ENCODE measurements at places on chromosomes 2 and 18. TPM values are rescaled to one million over a fixed set of nuclear protein-coding genes. Genes with fewer than 3 reads are reported as not detected.
A peak's percentile ranks its signal among the peaks of the same experiment; 100 is the strongest.

- no peak for DNase-seq
Measured at GRCh38 chr2:60485055-60485454, 68.4 kb downstream of the BCL11A start.

The SCG2 gene
- polyA plus RNA-seq = 1.5 TPM

The CNDP1 gene
- not detected for polyA plus RNA-seq

GRCh38 chr2:237012577-237013267 is 73.0 kb upstream of the COPS8 start:
- DNase-seq = no peak

DNA sequence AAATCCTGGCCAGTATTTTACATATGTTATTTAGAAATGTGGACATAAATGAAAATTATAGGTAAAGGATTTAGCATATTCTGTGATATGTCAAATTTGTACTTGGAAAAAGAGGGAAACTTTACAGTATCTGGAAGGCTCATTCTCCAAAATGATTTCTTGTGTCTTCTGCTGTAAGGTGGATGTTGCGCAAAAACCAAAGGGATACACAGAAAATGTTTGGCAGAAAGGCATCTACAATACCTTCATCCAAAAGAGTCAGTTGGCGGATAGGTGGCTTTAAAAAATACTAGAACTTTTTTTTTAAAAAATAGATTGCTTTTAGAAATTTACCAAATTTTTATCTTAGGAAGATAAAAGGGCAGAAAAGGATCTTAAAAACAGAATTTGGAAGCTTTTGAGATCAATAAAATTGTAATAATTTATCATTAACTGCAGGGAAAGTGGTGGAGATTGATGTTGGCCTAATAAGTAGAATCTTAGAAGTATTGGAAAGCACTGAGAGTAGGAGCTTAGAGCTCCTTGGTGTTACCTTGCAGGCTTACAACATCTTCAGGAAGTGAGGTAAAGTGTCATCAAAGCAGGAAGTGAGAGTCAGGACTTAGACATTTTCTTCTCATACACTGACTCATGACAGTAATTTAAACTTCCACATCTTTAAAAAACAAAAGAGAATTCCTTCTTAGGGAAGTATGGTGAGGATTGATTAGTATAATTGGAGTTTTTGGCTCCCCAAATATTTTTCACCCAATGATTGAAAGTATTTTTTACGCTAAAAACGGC is 2.1 kb downstream of the NABP1 start:
- no peak for DNase-seq

The TACR1 gene
- polyA plus RNA-seq = not detected

The CCDC102B gene
- 11.1 TPM for polyA plus RNA-seq

GRCh38 chr2:144320491-144320890 is 199.4 kb downstream of the ZEB2 start:
- no peak for DNase-seq

DNA sequence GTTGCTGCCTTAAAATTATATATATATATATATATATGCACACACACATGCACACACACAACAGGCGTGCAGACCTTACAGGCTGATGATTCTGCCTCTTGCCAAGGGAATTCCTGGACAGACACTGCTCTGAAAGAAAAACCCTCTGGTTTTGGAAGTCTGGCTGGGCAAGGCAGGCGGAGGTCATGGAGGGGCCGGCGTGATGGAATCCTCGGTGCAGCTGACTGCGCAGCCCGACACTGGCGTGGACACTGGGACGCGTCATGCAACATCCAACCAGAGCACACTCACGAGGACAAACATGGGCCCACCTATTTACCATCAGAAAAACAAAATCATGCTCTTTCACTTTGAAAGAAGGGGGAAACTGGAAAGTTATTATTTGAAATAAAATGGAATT is 235.3 kb downstream of the ZNF516 start:
- DNase-seq = no peak

The XRCC5 gene
- polyA plus RNA-seq = 64.0 TPM

DNA sequence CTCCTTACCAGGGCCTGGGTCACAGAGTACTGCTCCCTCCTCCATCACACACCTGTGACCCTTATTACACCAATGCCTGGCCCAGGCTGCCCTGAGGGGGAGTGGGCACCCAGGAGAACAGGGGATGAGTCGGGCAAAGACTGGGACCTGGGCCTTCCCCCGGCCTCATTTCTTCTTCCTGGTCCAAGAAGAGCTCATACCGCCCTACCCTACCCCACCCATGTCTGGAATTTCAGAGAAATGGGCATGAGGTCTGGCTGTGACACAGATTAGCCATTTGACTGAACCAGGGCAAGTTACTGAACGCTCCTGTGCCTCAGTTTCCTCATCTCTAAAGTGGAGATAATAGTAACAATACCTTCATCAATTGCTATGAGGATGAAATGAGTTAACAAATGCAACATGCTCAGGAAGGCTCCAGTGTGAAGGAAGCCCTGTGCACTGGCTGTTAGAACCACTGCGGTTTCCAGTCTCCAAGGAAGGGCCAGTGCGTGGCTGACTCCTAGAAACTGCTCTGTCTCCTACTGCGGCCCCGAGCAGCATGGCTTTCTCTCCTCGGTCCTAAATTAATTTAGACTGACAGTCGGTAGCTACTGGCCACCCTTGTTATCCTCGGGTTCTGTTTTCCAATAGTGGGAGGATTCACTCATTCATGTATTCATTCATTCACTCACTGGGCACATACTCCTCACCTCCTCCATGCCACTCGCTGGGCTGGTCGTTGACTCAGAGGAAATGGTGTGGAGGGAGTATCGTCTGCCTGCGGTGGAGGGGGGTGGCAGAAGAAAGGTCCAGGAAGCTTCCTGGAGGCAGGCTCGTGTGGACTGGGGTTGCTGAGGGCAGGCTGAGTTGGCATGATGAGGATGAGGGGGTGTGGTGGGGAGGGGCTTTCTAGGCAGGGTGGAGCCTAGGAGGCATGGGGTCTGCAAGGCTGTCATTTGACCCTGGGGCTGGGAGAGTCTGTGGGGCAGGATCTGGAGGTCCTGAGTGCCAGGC is 175.6 kb downstream of the GLI2 start:
- peak; percentile 49 for DNase-seq

GRCh38 chr2:111191877-111192276 is 71.2 kb downstream of the BCL2L11 start:
- DNase-seq = no peak

Data from aorta (tissue), 5 donors.